ENCODE measurements at places on chromosomes 2 and 18.

DNA sequence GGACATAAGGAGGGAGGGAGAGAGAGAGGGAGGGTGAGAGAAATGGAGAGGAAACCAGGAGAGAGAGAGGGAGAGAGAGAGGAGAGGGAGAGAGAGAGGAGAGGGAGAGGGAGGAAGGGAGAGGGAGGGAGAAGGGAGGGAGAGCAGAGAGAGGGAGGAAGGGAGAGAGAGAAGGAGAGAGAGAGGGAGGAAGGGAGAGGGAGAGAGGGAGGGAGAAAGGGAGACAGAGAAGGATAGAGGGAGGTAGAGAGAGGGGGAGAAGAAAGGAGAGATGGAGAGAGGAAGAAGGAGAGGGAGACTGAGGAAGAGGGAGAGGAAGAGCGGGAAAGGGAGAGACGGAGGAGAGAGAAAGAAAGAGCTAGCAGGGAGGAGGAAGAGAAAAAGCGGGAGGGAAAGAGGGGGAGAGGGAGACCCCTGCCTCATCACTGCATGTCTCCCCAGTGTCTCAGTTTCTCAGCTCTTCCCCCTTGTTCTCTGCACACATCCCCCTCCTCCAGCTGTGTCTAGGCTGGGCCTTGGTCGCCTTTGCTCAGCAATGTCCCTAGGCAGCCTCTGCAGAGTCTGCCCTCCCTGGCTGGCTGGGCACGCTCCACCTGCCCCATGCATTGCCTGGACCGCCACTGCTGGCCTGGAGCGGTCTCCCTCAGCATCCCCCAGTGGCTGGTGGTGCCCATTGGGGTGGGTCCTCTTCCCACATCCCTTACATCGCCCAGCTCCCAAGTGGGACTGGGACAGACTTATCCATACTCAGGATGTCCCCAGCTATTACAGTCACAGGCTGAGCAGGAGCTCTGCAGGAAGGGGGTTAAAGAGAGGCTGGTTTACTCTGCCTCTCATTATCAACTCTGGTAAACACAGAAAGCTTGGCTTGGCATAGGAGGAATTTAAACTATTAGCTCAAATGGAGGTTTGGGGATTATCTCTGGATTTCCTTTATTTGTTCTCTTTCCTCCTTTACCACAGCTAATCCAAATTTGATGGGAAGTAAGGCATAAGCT lies 85.7 kb upstream of the APCDD1 start:
- DNase-seq = no peak

DNA sequence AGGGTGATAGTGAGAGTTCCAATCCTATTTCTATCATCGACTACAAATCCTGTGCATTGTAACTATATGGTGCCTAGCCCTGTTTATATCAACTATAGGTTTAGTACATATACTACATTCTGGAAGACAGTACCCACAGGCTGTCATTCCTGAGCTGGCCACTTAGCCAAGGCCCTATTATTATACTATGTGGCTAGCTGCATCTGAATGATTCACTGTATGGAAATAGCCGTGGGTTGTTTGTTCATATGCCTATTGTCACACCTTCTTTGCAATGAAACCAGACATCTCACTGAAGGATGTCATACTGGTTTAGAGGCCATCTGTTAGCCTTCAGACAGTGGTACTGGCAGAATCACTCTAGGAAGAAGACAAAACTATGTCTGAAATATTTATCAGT lies 62.3 kb upstream of the FSIP2 start:
- no peak for DNase-seq

DNA sequence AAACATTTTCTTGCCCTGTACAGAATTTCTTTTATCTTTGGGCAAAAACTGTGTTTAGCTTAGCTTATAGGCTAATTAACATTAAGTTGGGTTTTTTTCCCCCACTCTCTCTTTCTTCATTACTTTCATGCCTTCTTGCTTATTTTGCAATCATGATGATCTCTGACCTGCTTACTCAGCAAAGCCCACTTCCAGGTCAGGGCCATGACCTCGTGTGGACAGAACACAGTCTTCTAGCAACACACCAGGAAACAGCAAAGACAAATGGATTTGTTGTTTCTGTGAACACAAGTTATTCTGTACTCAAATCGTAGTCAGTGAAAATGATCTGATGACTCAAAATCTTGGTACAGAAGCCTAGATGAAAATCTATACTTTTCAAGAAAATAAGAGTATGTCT lies 60.7 kb downstream of the SPATS2L start:
- peak; percentile 30 for DNase-seq

GRCh38 chr2:218020281-218020680 lies 17.5 kb upstream of the TNS1 start:
- DNase-seq = no peak

- DNase-seq = no peak
Observed at GRCh38 chr2:222499226-222499625, 74.9 kb downstream of the SGPP2 start.

DNA sequence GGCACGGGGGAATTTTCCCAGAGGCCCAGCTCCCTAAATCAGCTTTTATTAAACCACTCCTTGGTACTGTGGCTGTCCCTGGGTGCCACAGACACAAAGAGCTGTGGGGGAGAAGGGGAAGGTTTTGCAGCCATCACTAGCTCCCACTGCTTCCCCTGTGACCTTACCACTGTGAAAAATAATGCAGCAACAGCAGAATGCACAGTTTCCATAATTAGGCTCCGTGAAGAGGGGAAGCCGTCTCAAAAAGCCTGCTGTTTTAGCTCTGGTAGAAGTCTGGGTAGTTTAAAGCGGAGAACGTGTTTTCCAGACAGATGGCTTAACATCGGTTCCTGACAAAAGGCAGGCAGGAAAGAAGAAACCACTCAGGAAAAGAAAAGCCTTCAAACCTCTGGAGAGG lies 27.5 kb upstream of the CAB39 start:
- DNase-seq = no peak

DNA sequence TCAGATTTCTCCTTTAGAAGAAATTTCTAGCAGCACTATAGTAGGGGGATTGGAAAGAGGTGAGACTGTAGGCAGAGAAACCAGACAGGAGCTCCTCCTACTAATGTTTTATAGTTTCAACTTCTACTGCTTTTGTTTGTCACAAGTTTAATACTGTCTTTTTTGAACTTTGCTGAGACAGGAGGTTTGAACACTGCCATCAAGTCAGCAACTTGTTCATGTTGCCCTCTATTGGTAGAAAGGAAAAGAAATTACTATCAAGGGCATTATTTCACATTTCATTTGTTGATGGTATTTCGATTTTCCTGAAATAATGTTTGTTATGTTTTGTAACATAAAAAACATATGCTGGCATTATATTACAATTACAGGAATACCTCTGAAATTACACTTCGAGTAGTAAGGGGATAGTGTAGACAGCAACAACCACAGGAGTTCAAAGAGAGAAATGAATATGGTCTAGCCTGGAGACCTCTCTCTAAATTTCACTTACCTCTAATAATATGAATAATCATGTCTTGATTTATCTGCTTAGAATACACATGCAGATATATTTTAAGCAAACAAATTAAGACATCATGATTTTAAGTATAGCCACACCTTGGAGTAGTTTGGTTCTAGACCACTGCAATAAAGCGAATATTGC lies 12.4 kb upstream of the CCDC88A start:
- DNase-seq = peak; percentile 42

DNA sequence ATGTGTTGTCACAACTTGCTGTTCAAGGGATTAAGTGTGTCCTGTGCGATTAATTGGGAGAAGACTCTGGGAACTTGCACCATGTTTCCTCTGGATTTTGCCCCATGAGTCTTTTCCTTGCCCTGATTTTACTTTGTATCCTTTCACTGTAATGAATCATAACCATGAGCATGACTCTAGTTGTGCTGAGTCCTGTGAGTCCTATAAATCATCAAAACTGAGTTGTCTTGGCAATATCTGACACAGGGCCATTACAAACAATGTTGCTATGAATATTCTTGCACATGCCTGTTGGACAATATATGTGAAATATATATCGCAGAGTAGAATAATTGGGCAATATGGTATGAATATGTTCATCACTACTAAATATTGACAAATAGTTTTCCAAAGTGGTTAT lies 56.5 kb upstream of the COL5A2 start:
- no peak for DNase-seq

GRCh38 chr2:215851082-215851481 lies 162.3 kb downstream of the MREG start:
- DNase-seq = no peak

- DNase-seq = no peak
Observed at GRCh38 chr2:105404736-105405135, 5.9 kb upstream of the FHL2 start.

DNA sequence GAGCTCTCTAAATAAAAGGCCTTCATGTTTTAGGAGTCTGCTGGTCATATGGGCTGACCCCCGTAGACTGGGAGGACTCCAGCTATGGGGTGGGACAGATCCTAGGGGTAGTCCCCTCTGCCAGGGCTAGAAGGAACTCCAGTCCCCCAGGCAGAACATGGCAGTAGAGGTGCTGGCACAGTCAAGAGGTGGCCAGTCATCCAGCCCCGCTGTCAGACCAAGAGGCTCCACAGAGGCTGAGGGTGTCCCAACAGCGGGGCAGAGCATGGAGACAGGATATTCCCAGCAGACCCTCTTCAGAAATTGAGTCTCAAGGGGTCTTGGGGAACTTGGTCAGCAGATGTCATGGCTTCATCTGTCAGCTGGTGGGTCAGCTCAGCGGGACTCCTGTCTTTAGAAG lies 76.6 kb downstream of the LONRF2 start:
- DNase-seq = no peak

GRCh38 chr18:65938592-65939372 lies 188.0 kb downstream of the CDH7 start:
- peak; percentile 27 for DNase-seq

- no peak for DNase-seq
Observed at GRCh38 chr2:161042990-161043625, 117.1 kb upstream of the TANK start.

DNA sequence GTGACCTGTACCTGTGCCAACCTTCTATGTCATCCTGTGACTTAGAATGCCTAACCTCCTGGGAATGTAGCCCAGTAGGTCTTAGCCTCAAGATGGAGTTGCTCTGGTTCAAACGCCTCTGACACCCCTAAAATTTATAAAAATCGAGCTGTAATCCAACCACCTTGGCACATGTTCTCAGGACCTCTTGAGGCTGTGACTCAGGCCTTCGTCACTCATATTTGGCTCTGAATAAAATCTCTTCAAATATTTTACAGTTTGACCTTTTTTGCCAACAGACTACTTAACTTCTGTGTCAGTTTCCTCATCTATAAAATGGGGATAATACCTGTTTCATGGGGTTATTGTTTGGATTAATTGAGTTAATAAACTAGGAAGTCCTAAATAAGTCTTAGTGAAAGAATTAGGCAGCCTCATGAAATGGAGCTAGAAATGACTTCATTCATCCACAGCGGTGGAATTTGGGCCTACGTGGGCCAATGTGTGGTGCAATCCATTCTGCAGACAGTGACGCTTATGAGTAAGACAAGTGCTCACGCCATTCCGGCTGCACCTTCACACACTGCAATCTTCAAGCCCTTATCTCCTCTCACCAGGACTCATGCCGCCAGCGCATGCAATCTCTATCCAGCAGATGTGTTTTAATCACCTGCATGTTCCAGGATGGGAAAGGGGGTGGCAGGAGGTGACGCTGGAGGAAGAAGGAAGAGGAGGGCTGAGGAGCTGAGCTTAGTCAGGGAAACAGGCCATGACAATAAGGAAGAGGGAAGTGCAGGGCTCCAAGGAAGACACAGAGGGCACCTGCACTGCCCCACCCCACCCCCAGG lies 2.0 kb upstream of the UBE2F start:
- no peak for DNase-seq

- no peak for DNase-seq
Observed at GRCh38 chr18:23802817-23803216, 113.6 kb downstream of the LAMA3 start.

GRCh38 chr2:239264838-239265651 lies 135.8 kb downstream of the HDAC4 start:
- no peak for DNase-seq

GRCh38 chr2:156077041-156077742 lies 255.3 kb downstream of the NR4A2 start:
- no peak for DNase-seq

GRCh38 chr2:37543999-37544557 lies 127.4 kb downstream of the CDC42EP3 start:
- no peak for DNase-seq

DNA sequence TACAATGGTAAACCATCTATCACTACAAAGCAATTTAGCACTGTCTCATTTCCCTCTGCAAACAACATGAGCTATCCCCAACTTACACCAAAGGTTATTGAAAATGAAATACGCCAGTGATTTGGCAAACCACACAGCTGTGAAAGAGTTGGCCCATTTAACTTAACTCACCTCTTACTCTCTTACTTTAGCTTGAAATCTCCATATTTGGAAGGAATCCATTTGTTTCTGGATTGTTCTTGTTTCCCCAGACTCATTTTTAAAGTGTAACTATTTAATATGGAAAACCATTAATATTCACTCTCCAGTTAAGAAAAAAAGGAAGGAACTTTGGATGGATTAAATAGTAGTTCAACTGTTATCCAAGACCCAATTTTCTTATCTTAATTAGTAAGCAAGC lies 93.7 kb upstream of the TRIB2 start:
- no peak for DNase-seq

GRCh38 chr2:219352448-219353023 lies 20.0 kb upstream of the RESP18 start:
- DNase-seq = peak; percentile 22

- no peak for DNase-seq
Observed at GRCh38 chr2:237268004-237268708, 145.8 kb downstream of the COL6A3 start.

DNA sequence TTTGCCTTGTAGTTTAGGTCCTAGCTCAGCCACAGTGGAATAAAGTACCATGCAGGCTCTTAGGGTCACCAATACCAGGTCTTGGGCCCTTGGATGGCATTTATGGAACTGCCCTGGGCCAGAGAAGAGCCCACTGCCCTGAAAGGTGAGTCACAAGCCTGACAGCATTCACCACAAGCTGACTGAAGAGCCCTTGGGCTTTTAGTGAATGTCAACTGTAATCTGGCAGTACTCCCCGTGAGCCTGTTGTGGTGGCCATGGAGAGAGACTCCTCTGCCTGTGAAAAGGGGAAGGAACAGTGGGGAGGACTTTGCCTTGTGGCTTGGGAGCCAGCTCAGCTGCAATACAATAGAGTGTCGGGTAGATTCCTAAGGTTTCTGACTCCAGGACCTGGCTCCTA lies 1389.7 kb downstream of the DSC3 start:
- no peak for DNase-seq

GRCh38 chr2:209636076-209636475 lies 135.6 kb upstream of the UNC80 start:
- no peak for DNase-seq

GRCh38 chr2:174117951-174118930 lies 130.1 kb downstream of the OLA1 start:
- peak; percentile 32 for DNase-seq

DNA sequence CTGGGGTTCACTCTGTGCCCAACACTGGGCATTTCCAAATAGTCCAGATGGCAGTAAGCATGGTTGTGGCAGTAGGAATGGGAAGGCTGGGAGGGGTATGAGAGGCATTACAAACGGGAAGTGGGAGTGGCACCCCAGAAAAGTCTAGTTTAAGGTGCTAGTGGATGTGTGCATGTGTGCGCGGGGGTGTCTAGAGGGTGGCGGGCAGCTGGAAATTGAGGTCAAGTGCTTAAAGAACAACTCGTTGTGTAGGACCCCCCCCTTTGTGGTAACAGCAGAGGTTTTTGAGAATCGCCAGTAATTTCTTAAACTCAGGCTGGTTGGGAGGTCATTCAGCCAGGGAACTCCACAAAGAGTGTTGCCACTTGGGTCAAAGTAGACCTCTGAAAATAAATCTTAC lies 69.9 kb downstream of the RHBDD1 start:
- DNase-seq = no peak
